ENCODE measurements at places on chromosomes 12 and 14.

- no peak for DNase-seq
Measured at GRCh38 chr12:6321905-6322304, 11.4 kb downstream of the PLEKHG6 start.

- DNase-seq = no peak
Measured at GRCh38 chr14:72763892-72764291, 130.0 kb downstream of the DPF3 start.

DNA sequence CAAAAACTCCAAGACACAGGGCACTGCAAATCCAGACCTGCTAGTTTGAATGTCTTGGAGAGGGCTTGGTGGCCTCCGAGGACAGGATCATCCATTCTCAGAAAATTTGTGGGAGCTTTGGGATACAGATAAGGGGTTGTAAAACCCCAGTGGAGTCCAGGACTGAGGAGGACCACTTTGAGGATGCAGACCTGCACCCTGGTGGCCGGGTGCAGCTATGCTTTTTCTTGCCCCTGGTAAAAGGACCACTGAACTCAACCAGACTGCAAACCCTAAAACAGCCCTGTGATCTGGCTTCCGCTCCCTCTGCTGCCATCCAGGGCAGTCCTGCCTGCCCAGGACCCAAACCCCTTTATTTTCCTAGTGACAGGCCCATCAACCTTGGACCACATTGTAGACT is 169.5 kb upstream of the DAAM1 start:
- DNase-seq = no peak

DNA sequence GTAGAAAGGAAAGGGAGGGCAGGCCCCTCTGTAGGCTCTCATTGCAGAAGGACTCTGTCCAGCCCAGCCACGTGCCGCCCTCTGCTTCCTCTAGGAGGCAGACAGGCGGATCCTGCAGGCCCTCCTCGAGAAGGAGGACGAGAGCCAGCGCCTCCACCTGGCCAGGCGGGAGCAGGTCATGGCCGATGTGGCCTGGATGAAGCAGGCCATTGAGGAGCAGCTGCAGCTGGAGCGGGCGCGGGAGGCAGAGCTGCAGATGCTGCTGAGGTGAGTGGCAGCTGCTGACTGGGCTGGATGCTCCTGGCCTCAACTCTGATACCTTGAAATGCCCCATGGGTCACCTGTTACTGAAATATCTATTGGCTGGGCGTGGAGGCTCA is 10.9 kb downstream of the TCHP start:
- no peak for DNase-seq

DNA sequence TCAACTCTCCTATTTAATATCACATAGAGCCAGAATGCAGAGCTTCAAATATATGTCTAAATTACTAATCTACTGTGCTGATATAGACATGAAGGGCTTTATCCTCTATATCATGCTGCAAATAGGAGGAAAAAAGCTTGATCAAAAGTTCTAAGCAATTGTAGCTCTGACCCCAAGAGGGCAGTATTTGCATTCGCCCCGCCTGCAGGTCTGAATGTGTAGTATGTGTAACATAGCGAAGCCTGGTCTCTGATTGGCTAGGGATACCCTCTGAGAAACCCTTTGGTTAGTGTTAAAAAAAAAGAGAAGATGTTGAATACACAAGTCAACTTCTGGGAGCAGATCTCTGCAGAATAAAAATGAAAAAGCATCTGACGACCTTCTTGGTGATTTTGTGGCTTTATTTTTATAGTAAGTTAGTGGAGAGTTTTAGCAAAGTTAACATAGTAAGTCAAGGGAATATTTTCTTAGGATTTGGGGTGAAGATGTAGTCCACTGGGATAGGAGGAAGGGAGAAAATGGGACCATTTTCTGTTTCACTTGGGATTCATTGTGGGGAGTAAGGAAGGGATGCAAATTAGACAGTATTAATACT is 151.6 kb upstream of the OR4E1 start:
- DNase-seq = no peak

DNA sequence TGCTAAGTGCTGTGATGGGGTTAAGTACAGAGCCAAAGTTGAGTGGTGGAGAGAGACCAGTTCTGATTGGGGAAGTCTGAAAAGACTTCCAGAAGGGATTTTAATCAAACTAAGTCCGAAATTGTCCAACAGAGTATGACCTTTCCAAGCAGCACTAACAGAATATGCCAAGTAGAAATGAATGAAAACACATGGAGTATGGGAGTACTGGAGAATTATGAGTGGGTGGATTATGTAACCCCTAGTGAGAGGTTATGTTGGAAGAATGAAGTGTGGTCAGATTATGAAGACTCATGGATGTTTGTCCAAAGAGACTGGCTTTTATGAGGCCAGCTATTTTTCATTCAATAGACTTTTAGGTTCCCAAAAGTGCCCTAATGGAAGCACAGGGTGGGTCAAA is 94.0 kb upstream of the PLEKHA5 start:
- no peak for DNase-seq

DNA sequence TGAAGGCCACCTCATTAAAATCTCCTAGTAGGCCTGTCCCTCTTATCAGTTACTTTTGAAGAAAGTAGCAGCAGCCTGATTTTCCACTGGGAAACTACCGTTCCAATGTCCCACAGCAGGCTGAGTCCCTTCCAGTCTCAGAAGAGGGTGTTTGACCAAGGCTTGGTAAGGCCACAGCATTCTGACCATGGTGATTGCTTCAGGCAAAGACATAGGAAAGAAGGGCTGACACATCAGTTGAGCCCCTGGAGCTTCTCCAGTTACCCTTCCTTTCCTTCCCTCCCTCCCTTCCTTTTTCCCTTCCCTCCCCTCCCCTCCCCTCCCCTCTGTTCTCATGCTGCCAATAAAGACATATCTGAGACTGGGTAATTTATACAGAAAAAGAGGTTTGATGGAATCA is 234.3 kb upstream of the NOS1 start:
- DNase-seq = no peak

DNA sequence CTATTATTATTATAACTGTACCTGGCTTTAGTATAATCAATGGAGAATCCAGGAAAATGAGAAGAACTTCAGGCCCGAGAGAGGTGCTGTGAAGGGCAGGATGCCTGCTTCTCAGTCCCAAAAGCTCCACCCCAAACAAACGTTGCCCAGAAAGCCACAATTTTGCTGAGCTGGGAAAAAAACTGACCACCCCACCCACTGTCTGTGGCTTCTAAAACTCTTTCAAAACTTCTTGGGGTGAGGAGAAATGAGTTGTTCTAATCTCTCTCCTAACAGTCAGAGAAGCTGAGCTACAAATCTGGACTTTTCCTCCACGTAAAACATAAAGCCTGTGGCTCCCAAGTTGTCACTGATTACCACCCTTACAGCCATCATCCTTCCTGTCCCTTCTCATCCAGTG is 13.4 kb downstream of the VDR start:
- DNase-seq = no peak

- DNase-seq = no peak
Measured at GRCh38 chr12:7608184-7608911, 57.4 kb downstream of the APOBEC1 start.

GRCh38 chr12:116476227-116476822 is 82.9 kb upstream of the MAP1LC3B2 start:
- DNase-seq = no peak

- DNase-seq = no peak
Measured at GRCh38 chr14:92447416-92448197, 66.0 kb upstream of the RIN3 start.

GRCh38 chr14:88835661-88836060 is 11.2 kb downstream of the TTC8 start:
- no peak for DNase-seq

GRCh38 chr14:84819528-84819927 is 710.4 kb upstream of the FLRT2 start:
- DNase-seq = peak; percentile 14

GRCh38 chr12:112322441-112322840 is 59.8 kb downstream of the HECTD4 start:
- DNase-seq = no peak

GRCh38 chr14:50366589-50366988 is 30.1 kb downstream of the CDKL1 start:
- no peak for DNase-seq

Measured in fibroblast of skin of abdomen (primary cell).